ENCODE measurements at places on chromosomes 12 and 14.

GRCh38 chr14:70773182-70773862, 36.0 kb downstream of the MAP3K9 start:
- no peak for DNase-seq

DNA sequence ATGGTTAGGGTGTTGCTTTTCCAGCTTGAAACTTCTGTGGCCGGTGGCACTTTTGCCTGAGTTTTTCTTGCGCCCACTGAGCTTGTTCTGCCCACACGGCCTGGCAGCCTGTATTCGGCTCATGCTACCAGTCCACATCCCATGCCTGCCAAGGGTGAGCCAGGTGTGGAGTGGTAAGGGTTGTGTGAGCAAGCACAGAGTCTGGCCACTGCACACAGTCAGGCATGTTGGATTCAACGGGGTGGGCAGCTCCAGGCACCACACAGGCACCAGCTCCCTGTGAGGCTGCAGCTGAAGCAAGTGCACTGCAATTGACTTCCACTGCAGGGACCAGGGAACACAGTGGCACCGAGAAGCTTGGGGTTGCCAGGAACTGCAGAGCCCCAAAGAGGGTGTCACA, 18.8 kb upstream of the NTS start:
- no peak for DNase-seq

DNA sequence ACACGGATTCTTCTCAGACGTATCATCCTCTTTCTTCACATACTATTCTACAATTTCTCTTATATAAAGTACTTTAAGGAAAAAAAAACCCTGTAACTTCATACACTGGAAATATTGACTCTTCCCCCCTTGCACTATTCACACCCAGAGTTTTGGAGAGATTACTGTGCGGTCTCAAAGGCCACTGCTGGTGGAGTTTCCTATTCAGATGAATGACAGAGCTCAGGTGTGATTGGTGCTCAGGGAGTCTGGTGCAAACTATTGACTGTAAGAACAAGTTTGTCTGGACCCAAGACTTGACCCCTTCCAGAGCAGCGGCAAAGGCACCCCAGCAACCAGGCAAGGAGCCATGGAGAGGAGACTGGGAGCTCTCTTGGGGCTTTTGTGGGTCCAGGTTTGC, 187.5 kb upstream of the OR4E1 start:
- DNase-seq = no peak

DNA sequence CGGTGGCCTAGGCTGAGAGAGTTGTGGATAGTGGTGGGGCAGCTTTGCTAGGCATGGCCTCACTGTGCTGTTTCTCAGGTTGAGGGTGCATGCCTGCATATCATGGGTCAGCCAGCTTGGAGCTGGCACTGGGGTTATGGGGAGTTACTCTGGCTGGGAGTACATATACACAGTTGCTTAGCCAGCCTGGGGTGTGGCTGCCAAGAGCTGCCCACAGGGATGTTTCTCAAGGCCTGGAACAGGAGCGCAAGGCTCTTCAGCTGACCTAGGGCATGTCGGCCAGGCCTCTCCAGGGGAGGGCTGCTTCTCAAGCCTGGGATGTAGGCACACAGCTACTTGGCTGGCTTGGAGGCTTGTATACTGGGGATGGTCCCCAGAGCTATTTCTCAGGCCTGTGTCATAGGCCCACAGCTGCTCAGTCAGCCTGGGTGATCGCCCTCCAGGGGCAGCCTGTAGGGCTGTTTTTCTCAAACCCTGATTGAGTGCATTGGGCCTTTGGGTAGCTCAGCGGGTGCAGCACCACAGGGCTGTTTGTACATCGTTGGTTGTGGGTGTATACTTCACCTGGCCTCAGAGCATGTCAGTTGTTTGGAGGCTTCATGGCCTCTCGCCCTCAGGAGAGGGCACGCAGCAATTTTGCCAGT, 114.9 kb downstream of the METTL25 start:
- DNase-seq = no peak

DNA sequence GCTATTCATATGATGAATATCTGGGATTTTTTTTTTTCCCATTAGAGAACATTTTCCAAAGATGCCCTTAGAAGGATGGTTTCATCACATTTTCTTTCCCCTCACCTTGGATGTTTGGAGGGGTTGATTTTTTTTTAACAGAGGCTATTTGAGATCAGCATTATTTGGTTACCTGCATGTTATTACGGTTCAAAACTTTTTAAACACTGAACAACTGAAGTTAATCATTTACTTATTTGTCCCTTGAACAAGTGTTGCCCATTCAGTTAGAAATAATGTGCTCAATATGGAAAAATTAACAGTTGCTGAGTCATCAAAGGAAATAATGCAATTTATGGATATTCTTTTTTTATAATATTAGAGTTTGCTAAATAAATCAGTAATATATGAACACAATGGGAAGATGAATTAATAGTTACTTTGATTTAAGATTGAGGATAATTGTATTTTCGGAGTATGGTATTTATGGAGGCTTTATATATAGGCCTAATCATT, 26.7 kb downstream of the CNTN1 start:
- DNase-seq = no peak

GRCh38 chr14:95530473-95531276, 4.2 kb upstream of the GLRX5 start:
- no peak for DNase-seq

GRCh38 chr14:60652674-60653651, 3.7 kb upstream of the SIX1 start:
- no peak for DNase-seq

GRCh38 chr12:1182069-1182468, 191.0 kb downstream of the ERC1 start:
- no peak for DNase-seq

DNA sequence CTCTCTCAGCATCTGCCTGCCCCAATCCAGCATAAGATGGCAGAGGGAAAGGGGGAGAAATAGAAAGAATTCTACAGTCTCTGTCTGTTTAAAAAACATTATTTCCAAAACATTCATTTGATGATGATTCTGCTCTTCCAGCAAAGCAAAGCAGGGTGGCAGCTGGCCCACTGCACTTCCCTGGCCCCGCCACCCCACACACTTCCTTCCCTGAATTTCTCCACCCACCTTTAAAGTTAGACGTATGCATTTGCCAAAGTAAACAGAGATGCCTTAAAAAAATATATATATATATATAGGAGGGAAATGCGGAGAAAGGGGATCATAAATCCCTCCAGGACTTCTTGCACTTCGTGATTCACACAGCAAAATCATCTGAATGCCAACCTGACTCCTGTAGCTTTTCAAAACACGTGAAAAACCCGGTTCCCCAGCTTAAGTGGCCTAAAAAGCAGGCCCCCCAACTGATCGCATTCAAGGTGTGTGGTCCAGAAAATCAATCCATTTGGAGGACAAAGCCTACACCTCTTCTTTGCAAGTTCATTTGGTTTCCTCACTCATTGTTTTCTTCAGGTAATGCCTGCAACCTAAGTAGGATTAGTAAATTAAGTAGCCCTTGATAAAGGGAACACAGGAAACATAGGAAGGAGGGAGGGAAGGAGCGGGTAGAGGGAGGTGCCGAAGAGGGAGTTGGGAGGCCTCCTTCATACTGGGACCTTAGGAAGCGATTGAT, 68.8 kb downstream of the LLPH start:
- DNase-seq = no peak

- no peak for DNase-seq
Measured at GRCh38 chr14:77258566-77258965, 12.4 kb downstream of the NGB start.

DNA sequence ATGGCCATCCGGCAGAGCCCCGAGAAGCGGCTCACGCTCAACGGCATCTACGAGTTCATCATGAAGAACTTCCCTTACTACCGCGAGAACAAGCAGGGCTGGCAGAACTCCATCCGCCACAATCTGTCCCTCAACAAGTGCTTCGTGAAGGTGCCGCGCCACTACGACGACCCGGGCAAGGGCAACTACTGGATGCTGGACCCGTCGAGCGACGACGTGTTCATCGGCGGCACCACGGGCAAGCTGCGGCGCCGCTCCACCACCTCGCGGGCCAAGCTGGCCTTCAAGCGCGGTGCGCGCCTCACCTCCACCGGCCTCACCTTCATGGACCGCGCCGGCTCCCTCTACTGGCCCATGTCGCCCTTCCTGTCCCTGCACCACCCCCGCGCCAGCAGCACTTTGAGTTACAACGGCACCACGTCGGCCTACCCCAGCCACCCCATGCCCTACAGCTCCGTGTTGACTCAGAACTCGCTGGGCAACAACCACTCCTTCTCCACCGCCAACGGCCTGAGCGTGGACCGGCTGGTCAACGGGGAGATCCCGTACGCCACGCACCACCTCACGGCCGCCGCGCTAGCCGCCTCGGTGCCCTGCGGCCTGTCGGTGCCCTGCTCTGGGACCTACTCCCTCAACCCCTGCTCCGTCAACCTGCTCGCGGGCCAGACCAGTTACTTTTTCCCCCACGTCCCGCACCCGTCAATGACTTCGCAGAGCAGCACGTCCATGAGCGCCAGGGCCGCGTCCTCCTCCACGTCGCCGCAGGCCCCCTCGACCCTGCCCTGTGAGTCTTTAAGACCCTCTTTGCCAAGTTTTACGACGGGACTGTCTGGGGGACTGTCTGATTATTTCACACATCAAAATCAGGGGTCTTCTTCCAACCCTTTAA, 1.5 kb downstream of the FOXG1 start:
- DNase-seq = no peak

- no peak for DNase-seq
Measured at GRCh38 chr12:132357623-132358186, 28.3 kb upstream of the GALNT9 start.

GRCh38 chr12:4820971-4821370, 88.7 kb upstream of the KCNA1 start:
- no peak for DNase-seq

DNA sequence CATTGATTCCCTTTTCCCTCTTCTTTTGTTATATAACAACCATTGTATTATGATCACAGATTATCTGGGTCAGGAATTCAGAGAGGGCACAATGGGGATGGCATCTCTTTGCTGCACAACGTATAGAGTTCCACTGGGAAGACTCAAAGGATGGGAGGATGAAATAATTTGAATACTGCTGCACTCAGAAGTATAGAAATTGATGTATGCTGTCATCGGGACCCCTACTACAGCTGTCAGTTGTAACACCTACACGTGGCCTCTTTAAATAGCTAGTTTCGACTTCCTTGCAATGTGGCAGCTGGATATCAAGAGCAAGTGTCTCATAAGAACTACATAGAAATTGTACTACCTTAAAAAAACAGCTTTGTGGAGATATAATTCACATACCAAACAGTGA, 408.1 kb downstream of the PDZRN4 start:
- no peak for DNase-seq

GRCh38 chr14:33254342-33254741, 315.7 kb downstream of the NPAS3 start:
- DNase-seq = no peak

- no peak for DNase-seq
Measured at GRCh38 chr14:94673071-94673470, 60.9 kb downstream of the SERPINA3 start.

DNA sequence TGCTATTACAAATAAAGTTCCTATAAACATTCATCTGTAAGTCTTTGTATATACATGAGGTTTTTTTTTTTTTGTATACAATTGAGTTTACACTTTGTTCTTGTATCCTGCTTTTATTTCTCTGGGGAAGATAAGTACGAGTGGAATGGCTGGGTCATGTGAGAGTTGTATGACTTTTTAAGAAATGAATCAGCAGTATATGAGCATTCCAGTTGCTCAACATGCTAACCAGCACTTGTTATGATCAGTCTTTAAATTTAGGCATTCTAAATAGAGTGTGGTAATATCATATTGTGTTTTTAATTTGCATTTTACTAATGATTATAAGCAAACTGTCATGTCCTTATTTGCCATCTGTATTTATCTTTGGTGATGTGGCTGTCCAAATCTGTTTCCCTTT, 44.7 kb upstream of the AMIGO2 start:
- no peak for DNase-seq

DNA sequence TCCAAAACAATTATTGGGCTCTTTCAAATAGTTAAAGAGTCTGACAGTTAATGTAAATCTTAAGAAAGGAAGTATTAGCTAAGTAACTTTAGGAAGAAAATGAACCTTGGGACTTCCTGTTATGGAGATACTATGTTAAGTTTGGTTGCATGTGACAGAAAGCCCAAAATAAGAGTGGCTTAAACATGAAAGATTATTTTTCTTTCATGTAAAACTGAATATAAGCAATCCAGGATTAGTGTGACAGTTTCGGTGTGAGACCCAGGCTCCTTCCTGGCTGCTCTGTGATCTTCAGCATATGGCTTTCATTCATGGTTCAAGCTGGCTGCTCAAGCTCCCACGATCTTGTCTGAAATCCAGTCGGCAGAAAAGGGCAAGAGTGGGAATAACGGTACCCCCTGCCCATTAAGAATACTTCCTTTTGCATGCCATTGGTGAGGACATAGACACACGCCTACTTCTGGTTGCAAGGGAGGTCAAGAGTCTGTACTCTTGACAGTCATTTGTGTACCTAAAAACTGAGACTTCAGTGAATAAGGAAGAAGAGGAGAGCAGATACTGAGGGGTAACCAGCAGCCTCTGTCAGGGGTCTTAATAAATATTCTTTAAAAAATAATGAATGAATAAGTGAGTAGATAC, 2.2 kb upstream of the RPAP3 start:
- no peak for DNase-seq

- DNase-seq = no peak
Measured at GRCh38 chr14:33716921-33717320, 234.0 kb downstream of the EGLN3 start.

- no peak for DNase-seq
Measured at GRCh38 chr12:108858311-108859074, 1.1 kb upstream of the SSH1 start.

All from substantia nigra (tissue), 51 donors.